MCF 10A (cell line): ENCODE measurements at places on chromosomes 7 and 10.

- DNase-seq: no peak
Observed at GRCh38 chr10:58637352-58637751, 124.7 kb downstream of the BICC1 start.

- no peak for DNase-seq
Observed at GRCh38 chr10:1119501-1119900, 63.3 kb downstream of the WDR37 start.

- DNase-seq: peak; percentile 96
Observed at GRCh38 chr10:72292223-72292691, 18.5 kb downstream of the DDIT4 start.

DNA sequence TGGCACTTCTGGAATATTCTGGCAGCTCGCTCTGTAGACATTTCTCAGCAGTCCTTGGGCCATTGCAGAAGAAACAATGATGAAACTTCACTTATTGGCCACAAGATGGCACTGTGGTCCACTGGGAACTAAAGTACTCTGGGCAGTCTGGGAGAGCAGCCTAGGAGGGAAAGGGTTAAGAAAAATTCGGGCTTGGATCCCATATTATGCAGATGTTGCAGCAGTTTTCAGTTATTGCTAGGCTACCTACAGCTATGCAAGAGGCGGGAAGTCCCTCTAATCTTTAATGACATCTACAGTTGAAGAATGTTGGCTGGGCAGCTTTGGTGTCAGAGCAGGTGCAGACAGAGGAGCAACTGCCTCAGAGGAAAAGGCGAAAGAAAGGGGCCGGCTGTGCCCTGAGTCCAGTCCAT, 201.7 kb upstream of the PRSS58 start:
- DNase-seq: peak; percentile 82

DNA sequence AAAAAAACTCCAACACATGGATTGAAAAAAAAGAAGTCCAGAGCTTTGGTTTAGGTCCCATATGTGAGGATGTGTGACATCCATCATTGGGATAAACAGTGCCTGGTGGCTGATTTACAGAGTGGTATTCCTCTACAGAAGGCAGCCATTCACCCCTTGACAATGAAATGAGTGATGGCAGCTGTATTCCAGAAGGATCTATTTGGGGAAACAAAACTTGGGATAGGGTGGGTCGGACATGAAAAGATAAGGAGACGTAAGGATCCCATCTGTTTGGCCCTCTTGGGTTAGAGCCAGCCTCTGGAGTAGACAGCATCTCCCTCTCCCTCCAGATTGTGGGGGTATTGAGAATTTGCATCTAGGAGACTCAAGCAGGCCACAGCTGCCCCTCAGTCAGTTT, 15.2 kb upstream of the CREB5 start:
- no peak for DNase-seq

DNA sequence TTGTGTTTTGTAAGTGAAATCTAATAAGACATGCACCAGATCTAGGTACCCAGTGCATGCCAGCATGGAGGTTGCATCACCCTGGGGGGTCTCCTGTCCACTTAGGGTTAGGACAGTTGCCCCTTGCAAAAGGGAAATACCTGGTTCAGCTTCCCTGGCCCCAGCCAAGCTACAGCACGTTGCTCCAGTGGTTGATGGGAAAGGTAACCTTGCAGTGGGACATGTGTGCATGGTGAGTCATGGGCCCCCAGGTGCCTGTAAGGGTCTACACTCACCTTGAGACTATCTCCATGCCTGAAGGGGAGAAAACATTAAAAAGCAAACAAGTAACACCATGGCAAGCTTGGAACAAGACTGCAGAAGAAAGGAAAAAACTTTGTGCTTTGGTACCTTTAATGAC, 143.9 kb downstream of the LSM5 start:
- no peak for DNase-seq

- DNase-seq: no peak
Observed at GRCh38 chr7:113176836-113177235, 58.5 kb upstream of the SMIM30 start.

DNA sequence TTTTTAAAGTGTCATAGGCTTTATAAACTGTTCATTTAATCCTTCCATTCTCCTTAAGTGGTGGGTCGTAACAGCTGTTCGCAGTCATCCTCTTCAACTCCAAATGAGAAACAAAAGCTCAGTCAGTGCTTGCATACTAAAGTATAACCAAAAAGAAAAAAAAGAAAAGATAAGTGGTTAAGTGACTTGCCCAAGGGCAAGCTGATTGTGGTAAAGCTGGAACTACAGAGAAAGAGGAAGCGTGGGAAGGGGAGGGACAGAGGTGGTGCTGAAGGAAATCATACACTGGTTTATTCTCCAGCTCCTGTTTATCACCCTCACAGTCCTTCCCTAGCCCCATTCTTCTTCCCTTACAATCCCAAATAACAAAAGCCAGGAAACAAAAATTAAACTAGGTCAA, 29.6 kb downstream of the IDE start:
- peak; percentile 5 for DNase-seq

DNA sequence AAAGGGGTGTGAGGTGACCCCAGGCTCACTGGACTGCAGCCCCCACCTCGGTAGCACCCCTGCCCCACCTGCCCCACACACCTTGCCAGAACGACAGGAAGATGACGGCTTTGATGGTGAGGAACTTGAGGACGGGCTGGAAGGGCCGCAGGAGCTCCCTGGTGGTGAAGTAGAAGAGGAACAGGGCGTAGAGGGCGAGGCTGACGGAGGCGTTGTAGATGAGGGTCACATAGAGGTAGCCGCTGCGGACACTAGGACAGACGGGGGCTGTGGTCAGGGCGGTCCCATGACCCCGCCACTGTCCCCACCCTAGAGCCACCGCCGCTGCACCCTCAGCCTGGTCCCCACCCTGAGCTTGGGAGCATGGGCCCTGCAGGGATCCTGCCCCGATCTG, 7.6 kb downstream of the TMEM184A start:
- no peak for DNase-seq

DNA sequence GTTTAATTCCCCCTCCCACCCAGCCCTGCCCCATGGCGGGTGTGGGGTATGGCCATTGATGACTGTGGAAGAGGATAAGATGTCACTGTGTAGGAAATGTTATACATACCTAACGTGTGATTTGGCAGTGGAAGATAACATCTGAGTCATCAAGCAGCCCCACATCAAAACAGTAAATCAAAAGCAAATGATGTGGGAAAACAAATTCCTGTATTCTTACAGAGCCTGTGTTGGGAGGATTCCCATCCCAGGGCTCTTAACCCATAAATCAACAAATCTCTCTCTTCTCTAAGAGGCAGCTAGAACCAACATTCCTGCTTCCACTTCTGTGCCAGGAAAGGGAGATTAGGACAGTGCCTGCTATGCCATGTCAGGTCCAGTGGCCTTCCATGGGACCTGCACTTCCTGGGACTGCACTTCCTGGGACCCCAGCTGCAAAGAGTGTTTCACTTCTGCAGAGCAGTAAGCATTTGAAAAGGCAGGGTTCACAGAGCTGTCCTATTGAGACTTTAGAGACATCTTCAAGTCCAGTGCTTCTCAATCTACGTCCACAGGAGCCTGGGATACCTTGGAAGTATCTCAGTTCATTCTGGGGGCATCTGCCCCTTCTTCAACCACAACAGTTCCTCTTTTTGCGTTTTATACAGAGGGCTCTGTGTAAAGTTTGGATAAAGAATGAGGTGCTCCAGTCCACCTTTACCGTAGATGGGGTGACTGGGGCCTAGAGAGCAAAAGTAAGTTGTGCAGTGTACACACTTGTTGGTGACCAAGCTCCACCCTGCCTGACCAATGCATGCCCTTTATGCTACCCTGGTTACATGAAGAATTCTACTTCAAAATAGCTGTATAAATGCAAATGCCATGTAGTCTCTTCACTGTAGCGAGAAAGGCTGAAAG, 45.7 kb downstream of the ATXN7L1 start:
- peak; percentile 85 for DNase-seq

GRCh38 chr10:85490431-85490830, 876.2 kb downstream of the GRID1 start:
- no peak for DNase-seq

DNA sequence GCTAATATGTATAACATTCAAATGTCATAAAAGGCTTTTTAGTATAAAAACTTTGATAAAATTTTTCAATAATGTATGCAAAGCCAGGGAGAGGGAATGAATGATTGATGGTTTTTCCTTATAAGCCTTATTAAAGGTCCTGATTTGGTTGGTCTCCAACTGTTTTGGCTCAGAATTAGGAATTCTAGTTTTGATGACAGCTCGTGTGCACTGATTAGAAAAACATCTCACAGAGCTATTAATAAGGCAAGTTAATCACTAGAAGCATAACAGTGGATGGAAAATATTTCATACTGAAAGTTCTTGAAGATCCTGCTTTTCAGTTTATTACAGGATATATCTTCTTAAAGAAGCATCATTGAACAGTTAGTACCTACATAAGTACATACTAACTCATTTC, 114.9 kb upstream of the NOBOX start:
- DNase-seq: no peak

- DNase-seq: no peak
Observed at GRCh38 chr10:131196176-131196885, 115.2 kb downstream of the TCERG1L start.

DNA sequence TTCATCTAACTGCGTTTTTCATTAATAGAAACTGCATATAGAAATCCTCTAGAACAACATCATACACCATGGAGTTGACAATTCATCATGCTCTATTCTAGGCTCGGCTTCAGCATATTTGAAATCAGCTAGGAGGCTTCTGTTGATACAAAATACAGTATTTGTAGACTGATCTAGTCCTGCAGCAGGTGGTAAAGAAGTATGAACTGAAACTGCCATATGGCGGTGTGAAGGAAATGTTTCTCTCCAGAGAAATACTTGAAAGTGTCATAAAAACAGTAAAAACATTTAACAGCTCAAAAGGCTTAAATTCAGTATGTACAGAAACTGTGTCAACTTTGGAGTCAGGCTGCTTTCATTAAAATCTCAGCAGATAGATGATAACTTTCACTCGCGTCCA, 32.0 kb upstream of the MYO3A start:
- no peak for DNase-seq

DNA sequence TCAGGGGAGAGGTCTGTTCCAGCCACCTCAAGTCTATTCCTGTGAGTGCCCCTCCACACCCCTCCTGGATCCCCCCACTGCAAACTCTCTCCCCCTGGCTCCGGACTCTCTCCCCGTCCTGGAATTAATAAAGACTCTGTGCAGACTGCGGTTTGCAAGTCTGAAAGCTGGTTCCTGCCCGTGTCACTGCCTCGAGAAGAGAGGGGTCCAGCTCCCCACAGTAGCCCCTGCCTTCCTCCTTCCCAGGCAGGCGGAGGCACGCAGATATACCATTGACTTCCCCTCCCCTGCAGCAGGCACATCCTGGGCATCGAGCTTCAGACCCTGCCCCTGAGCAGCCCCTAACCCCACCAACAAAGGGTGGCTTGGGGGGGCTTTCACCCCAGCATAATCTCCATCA, 2.2 kb upstream of the ELN start:
- no peak for DNase-seq

- DNase-seq: no peak
Observed at GRCh38 chr10:9189448-9189847, 1135.0 kb downstream of the GATA3 start.

DNA sequence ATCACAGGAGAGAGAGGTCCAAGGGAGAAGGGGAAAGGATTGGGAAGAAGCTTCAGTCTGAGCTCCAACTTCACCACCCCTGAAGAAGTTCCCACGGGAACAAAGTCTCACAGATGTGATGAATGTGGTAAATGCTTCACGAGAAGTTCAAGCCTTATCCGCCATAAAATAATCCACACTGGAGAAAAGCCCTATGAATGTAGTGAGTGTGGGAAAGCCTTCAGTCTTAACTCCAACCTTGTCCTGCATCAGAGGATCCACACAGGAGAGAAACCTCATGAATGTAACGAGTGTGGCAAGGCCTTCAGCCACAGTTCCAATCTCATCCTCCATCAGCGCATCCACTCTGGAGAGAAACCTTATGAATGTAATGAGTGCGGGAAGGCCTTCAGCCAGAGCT, 16.0 kb upstream of the ZSCAN21 start:
- no peak for DNase-seq

DNA sequence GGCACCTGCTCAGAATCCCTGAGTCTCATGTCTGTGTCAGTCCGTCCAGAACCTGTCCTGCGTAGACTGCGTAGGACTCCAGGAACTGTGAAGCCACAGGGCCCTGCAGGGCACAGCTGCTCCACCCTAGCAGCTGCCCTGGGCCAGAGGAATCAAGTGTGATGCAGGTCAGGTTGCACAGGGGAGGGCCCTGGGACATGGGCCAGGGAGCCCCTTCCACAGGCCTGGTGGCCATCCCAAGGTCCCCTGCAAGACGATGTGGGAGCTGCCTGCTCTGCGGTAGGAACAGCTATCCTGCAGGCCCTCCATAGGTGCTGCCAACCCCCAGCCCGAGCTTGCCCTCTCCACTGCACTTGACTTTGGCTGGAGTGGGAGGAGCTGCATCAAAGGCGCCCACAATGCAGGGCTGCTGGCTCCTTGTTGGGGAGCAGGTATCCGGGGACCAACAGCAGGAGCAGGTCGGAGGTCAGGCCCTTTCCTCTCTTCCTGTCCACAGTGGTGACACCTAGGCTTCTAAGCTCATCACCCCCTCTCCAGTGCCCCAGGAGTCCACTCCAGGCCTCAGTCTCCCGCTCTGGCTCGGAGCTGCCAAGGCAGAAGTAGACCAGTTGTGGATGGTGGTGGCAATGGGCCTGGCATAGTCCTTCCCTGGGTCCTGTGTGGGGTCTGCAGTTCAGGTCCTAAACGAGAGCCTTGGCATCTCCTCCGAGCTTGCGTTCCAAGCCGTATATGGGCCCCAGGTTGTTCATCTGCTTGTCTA, 149.1 kb downstream of the MAPK8 start:
- DNase-seq: no peak

- no peak for DNase-seq
Observed at GRCh38 chr10:129970465-129971364, 6.6 kb upstream of the EBF3 start.

DNA sequence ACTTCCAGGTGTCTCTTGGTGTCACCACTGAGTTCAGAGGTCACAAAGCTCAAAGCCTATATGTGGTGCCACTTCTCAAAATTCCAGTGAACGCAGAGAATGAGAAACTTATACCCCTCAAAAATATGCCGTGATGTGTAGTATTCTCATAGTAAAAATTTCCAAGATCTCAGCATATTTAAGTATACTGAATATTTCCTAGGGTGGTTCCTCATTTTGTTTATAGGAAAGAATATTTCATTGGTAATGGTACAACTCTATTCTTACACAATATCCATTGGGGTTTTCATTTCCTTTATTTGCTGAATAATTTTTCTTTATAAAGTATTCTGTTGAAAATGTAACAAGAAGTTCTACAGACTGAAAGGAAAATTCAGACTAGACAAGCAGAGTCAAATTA, 58.9 kb upstream of the ADO start:
- no peak for DNase-seq

DNA sequence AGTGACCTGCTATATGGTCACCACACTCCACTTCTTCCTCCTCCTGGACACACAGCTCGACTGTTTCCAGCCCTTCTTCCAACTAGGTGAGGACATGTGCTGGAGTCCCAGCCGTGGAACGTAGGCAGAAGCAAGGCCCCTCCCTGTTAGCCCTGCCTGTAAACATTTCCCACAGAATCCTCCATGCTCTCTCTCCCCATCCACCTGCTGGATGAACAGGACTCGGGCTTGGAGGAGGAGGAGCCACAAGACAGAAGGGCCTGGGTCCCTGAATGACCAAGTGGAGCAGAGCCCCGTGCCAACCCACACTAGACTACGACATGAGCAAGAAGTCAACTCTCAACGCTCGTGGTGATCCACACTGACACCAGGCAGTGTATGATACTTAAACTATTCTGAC, 9.9 kb downstream of the CNPY1 start:
- no peak for DNase-seq
